NCI-H2171 treated with DMSO at 0.1 percent for 48 hours (cell line): ENCODE measurements at places on chromosomes 6 and 20.

- DNase-seq = no peak
Measured at GRCh38 chr20:20063941-20064702, 11.8 kb downstream of the CFAP61 start.

DNA sequence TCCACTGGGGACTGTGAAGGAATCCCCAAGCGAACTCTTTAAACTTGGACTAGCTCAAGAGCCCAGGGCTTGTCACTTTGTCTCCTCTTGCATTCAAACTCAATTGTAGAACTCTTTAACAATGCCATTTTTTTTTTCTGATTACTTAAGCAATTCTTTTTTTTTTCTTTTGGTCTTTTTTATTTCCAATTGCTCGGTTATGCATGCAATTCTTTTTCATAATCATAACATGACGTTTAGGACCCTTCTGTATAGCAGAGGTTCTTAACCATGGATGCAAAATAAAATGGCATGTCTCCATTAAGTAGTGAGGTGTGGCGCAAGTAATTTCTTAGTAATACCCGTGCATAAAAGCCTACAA, 466 bp upstream of the BFSP1 start:
- no peak for DNase-seq

GRCh38 chr6:170087941-170088581, 202.8 kb downstream of the DLL1 start:
- no peak for DNase-seq

DNA sequence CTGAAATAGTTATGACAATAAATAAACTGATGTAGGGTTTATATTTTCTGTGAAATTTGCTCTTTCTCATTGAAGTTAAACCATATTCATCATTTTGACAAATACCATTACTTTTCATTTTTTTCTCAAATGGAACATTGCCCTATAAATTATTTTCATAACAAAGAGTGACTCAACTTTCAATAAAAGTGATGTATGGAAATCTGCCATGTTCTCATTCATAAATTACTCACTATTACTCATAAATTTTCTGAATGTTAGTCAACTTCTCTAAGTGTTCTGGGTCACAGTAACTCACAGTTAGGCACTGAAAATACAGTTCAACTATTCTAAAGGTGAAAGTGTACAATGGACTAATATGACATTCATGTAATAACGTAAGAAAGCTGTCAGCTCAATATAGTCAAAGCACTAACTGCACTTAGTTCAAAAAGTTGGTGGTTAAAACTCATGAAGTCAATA, 19.0 kb upstream of the STX11 start:
- DNase-seq = no peak

DNA sequence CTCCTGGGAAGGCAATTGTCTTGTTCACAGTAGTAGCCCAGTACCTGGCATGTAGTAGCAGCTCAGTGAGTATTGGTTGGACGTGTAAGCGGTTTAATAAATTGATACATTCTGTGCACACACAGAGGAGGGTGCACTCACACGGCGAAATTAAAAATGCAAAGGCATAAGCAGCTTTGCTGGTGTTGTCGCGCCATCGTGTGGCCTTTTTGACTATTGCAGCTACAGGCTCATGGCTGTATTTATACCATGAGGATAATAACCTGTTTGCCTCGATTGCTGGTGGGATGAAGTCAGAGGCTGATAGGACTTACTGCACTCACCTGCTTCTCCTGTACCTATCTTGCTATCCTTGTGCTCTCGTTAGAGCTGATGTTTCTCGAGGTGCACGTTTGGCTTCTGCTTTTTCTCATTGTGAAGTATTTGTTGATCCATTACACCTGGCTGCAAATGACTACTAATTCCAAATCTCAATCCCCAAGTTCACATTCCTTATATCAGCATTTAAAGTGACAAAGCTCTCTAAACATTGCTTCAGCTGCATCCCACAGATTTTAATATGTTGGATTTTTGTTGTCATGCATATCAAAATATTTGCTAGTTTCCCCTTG, 61.5 kb downstream of the TBXT start:
- peak; percentile 47 for DNase-seq

DNA sequence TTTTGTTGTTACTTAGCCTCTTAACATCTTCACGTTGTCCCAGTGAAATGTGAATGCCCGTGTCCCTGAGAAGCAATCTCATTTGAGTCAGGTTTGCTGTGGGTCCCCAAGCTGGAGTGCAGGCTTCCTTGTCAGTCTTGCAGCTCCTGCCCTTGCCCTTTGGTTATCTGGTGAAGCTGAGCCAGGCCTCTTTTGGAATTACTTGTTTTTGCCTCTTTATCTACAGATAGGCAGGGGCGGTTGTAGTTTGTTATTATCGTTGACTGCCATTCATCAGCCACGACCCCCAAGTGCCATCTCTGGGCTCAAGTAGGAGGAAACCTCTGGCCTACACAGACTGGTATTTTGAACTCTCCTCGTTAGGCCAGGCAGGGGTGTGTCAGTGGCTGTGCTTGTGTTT, 2.2 kb downstream of the TMEM14C start:
- no peak for DNase-seq

GRCh38 chr6:16822529-16822928, 61.3 kb upstream of the ATXN1 start:
- no peak for DNase-seq

- no peak for DNase-seq
Measured at GRCh38 chr20:14454296-14454695, 116.9 kb upstream of the FLRT3 start.

GRCh38 chr6:143732536-143732935, 54.8 kb downstream of the PHACTR2 start:
- DNase-seq = no peak

- peak; percentile 12 for DNase-seq
Measured at GRCh38 chr6:35046862-35047261, 94.3 kb downstream of the TCP11 start.

- DNase-seq = peak; percentile 14
Measured at GRCh38 chr6:14059791-14060436, 57.7 kb upstream of the CD83 start.

- DNase-seq = no peak
Measured at GRCh38 chr20:34269996-34270627, 28.9 kb downstream of the ASIP start.

DNA sequence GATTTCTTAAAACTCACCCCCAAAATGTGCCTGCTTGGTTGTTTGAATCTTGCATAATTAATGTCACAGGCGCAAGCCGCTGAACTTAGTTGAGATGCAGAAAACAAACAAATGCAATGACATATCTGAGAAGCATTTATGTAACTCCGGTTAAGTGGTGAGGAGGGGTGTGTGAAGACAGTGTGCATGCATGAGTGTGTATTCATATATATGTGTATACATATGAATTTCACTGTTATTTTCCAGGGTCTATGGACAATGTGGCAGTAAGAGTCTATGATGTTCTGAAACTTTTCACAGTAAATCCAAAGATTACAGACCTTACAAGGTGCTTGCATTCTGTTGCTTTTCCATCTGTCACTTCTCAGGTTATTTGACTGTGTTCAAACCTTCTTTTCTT, 103.0 kb downstream of the ZNF217 start:
- no peak for DNase-seq

GRCh38 chr6:143882401-143882930, 18.2 kb downstream of the ZC2HC1B start:
- no peak for DNase-seq

DNA sequence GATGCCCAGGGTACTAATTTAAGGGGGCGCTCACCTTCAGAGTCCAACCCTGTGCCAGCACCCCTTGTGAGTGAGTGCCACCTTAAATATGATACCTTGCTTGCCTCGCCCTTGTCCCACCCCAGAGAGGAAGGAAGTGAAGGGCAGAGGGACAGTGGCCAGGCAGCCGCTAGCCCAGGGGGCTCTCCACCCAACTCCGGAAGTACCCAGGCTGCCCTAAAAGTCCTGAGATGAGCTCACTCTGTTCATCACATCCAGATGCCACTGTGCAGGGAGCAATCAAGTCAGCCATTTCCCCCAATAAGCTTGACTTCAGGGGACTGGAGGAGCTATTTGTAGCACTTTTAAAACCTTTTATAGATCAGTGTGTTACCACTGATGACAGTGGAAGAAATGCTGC, 25.0 kb upstream of the STX16 start:
- DNase-seq = no peak

DNA sequence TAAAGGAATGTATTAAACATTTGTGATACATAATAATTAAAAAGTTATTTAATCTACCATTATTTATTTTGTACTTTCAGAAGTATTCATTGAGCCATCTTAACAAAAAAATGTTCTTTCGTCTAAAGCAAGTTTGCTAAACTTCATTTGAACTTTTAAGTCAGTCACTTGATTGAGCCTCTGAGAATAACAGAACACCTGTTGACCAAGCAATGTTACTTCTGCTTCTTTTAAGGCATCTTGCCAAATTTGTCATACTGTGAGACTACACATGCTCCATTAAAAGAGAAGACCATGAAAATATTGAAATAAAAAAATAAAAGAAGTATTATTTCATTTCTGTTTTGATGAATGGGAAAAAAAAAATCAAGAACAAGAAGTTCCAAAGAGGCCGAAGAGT, 141.8 kb upstream of the BMP5 start:
- no peak for DNase-seq

- DNase-seq = peak; percentile 86
Measured at GRCh38 chr6:43668151-43669028, 19.2 kb downstream of the MRPS18A start.

DNA sequence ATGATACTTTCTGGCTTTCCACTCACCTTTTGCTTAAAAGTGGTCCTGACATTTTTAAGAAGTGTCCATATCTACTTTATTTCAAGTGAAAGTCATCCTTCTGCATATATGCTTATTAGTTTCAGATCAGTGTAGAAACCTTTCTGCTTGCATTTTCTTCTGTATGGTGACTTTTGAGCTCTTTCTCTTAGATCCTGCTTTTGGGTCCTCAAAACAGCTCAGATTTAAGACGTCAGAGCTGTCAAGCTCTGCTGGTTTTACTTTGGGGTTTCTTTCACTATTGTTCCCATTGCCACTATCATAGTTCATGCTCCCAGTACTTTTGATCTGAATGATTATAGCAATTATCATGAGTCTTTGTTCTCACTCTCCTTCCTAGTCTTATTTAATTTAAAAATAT, 41.7 kb downstream of the BCKDHB start:
- no peak for DNase-seq

GRCh38 chr6:117264692-117265409, 507 bp upstream of the VGLL2 start:
- DNase-seq = no peak
